ENCODE measurements at places on chromosomes 2 and 18.

DNA sequence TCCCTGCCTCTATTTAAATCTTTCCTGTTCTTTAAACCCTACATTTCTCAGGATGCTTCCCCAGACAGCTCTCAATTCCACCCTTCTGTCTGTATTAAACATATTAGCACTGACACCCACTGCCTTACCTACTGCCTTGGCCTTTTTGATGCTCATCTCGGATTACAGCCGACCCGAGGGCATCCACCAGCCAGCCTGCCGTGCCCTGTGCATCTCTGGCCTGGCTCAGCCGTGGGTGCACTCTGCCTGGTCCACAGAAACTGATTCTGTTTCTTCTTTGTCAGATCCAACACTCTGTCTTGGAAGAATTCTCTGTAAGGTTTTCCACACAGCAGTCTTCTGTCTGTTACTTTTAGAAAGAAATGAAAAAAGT is 27.2 kb downstream of the TANC1 start:
- DNase-seq, result no peak

- DNase-seq, result no peak
Observed at GRCh38 chr2:111202266-111203040, 81.7 kb downstream of the BCL2L11 start.

DNA sequence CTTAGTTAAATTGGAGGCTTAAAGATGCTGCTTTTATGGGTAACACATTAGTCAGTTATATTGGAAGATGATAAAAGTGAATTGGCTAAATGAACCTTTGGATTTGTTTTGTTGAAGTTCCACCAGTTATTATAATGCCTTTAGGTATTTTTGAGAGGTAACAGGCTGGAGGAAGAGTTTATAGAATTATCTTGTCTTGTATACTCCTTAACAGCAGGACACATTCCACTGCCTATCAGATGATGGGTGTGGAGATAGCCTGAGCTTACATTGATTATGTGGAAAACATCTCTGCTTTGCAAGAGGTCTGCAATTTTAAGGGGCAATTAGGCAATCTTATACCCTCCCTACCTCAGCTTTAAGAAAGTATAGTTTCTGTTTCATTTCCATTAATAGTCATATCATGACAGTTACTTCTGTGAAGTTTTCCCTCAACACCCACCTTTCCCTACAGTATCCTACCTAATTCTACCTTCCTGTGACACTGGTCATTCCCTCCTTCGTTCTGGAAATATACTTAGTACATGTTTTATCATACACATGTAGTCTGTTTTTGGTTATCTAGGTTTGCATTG is 403.7 kb upstream of the SPRED2 start:
- DNase-seq, result no peak

DNA sequence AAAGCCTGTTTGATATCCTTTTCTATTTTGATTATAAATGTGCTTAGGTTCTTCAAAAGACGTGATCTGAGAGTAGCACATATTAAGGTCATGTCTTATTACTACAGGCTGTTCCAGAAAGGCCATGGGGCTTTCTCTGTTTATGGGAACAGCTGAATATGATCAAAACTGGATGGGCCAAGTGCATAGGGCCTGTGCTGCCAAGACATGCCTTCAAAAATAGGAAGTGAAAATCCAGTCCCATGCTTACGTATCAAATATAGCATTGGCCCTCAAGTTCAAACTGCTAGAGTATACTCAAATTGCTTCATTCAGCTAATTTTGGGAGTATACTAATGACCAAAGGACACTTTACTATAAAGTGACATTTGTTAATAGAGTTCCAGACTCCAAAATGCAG is 24.1 kb downstream of the SLC25A52 start:
- DNase-seq, result no peak

DNA sequence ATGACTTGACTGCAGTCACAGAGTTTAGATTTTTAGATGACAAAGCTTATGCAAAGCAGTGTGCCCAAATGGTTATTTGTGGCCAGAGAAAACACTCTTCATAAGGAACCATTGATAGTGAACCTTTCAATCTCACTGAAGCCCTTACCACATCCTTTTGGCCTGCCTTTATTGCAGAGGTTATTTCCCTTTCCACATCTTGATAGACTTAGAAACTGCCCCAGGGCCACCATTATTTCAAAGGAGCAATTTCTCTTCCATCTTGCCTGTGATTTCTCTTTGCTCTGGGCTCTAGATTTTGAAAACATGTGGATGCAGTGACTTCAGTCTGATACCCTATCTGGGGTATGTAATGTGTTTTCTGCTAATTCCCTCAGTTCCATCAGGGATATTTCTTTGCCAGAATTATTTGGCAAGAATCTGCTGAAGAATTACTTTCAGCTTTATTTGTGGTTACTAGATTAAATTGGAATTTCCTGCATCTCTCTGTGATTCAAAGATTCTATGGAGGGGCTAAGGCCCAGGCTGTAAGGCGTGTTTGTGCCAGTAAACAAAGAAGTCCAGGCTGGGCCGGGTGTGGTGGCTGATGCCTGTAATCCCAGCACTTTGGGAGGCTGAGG is 51.0 kb downstream of the MOGAT1 start:
- no peak for DNase-seq

DNA sequence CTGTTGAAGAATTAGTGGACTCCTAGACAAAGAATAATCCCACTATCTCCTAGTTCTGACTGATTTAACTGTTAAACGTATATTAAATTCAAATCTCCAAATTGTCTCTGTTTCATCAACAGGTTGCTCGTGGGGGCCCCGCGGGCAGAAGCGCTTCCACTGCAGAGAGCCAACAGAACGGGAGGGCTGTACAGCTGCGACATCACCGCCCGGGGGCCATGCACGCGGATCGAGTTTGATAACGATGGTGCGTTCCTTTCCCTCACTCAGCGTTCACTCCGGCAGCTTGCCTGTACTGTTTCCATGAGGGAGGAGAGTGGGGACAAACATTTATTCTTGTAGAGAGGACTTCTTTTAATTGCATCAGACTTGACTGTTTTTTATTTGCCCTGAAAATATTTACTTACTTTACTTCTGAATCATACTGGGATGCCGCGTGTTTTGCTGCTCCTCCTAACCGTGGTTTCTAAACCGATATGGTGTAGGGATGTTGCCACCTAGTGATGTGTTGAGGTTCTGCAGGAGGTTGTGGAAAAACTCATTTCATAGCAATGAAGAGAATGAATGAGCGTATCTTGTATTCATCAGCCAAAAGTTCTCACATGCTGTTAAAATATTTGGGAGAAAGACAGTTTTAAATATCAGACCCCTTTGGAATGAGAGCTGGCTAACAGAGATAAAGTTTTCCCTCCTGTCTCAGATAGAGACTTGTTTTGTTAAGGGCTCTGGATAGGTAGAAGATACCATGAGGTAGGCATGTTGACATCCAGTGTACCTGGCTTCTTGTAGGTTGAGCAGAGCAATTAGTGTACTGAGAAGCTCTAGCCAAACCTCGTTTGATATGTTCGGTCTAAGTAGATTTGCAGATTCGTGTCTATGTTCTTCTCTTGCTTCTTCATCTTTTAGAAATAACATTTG is 38.3 kb downstream of the ITGA6 start:
- DNase-seq, result peak; percentile 57

GRCh38 chr2:201807452-201807999 is 1.2 kb downstream of the CDK15 start:
- no peak for DNase-seq

DNA sequence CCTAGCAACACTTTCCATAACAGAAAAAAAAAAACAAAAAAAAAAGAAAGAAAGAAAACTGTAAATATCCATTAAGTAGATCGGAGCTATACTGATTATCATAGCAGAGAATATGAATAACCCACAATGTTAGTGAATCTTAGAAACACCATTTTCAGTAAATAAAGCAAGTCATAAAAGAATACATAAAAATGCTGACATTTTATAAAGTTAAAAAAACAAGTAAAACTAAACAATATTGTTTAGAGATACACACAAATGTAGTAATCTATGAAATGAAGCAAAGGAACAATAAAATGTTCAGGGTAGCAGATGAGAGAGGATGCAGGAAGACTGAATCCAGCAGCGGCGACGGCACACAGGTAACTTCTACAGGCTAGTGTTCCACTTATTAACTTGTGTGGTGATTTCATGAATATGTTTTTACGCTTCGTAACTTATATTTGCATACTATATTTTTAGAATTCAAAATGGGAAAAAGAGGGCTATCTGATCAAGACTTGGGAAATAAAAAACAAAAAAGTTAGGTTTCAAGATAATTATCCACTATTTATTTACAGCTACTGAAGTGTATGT is 4.8 kb downstream of the ROCK2 start:
- no peak for DNase-seq

DNA sequence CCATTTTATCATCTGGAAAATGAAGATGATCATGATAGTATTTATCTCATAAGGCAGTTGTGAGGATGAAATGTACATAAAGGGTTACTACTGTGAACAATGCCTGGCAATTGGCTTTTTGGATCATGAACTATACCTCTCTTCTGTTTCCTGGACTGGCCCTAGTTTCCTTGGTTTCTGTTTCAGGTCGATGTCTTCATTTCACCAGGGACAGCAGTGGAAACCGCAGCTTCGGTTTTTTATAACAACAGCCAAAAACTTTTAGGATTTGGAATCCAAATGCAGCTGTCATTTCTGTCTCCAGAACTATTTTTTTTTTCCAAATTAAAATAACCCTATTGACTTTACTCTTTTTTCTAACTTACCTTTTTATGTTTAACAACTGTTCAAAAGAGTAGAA is 425.1 kb downstream of the RND3 start:
- no peak for DNase-seq

- DNase-seq, result no peak
Observed at GRCh38 chr2:10525573-10526265, 77.6 kb upstream of the ODC1 start.

DNA sequence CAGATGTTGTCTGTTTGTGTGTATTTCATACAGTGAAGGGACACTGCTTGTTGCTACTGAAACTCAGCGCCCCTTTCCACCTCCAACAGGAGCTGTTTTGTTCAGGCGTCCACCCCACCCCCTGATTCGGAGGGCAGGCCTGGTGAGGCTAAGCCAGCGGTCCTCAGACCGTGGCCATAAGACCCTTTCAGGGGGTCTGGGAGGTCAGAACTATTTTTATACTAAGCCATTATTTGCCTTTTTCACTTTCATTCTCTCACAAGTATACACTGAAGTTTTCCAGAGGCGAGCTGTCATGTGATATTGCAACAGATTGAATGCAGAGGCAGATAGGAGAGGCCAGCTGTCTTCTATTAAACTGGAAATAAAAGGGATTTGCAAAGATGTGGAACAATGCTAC is 39.7 kb upstream of the IGFBP5 start:
- DNase-seq, result no peak

- no peak for DNase-seq
Observed at GRCh38 chr2:218366621-218367414, 10.2 kb downstream of the CATIP start.

DNA sequence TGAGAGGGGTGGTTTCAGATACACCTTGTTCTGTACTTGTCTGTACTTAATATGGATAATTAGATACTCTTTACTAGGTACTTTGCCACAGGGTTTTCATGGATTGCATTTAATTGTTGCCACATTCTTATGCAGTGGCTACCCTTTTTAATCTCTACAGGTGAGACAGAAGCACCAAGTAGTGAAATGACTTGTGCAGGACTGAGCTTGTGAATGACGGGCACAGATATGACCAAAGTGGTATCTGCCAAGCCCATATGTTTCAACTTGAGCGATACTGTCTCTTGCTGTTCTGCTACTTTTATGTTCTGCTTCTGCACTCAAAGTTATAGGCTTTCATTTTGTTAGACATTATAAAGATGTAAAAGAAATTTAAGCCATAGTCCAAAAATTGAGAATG is 288.2 kb downstream of the ARHGAP15 start:
- no peak for DNase-seq

DNA sequence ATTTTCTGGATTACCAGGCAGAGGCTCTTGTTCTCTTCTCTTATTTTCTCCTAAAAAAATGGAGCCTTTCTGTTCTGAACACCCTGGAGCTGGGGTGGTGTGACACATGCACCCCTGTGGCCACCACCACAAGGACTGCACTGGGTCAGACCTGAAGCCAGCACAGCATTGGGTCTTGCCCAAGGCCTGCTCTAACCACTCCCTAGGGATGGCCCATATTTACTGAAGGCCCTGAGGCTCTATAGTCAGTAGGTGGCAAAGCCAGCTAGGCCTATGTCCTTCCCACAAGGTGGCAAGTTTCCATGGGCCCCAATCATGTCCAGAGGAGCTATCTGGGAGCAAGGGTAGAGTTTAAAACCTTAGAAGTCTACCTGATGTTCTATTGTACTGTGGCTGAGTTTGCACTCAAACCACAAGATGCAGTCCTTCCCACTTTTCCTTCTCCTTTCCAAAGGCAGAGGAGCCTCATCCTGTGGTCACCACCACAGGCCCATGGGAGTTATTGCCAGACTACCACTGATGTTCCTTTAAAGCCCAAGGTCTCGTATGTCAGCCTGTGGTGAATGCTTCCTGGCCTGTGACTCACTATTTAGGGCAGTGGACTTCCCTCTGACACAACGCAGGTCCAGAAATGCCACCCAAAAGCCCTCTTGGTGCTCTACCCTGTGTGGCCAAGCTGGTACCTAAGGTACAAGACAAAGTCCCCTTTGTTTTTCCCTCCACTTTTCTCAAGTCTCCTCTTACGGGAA is 15.0 kb upstream of the FMNL2 start:
- no peak for DNase-seq

GRCh38 chr2:201343559-201343958 is 13.6 kb downstream of the FLACC1 start:
- DNase-seq, result no peak

GRCh38 chr2:226488034-226488433 is 311.6 kb downstream of the IRS1 start:
- no peak for DNase-seq

GRCh38 chr2:207248702-207249377 is 83.1 kb upstream of the KLF7 start:
- DNase-seq, result no peak

GRCh38 chr2:38835990-38836389 is 39.7 kb downstream of the DHX57 start:
- no peak for DNase-seq

DNA sequence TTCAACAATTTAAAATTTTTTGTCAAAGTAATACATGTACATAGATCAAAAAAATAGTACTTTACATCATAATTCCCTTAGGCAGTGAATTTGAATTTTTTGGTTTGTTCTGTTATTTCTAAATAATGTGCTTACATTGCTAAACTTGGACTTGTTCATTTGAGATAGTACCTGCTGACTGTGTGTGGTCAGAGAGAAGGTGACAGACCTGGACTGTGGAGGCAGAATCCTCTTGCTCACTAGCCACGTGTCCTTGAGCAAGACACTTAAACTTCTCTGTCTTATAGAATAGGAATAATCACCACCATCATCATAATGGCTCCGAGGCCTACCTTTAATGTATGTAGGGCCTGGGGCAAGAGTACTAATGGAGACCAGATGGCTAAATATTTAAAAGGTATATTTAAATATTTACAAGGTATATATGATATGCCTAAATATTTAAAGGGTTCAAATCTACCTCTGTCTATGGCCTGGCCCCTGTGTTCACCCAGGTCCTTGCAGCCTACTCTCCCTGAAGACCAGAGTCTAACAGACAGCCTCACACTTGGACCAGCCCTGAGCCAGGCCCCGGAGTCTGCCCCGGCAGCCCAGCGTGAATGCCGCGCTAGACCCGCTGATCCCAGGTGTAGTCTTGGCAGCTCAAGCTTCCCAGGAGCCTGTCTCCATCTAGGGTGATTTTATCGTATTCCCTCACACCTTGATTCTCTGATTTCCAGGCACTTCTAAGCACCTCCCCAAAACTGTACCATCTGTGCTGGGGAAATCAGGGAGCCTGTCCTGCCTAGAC is 33.5 kb downstream of the ZNF532 start:
- DNase-seq, result no peak
